ENCODE measurements at places on chromosomes 13 and 19.
A peak's percentile ranks its signal among the peaks of the same experiment; 100 is the strongest.

DNA sequence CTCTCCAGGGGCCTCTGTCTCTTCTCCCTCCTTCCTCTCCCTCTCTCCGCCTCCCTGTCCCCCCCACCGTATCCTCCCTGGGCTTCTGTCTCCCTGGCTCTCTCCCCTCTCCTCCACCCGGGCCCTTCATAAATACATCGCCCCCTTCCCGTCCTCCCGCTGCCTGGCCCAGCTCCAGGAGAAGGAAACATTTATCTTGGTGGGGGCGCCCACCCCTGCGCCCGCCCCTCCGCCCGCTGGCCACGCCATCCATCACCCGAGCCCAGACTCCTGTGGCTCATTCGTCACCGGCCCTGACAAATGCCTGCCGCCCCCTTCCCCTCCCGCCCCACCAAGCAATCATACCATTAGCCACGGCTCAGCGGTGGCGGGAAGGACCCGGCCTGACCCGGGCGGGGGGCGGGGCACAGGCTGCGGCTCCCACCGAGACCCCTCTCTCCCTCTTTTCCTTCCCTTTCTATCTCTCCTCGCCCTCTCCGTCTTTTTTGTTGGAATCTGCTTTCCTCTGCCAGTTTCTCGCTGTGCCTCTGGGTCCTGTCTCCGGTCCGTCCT, 2.6 kb upstream of the MEIS3 start:
- no peak for DNase-seq

DNA sequence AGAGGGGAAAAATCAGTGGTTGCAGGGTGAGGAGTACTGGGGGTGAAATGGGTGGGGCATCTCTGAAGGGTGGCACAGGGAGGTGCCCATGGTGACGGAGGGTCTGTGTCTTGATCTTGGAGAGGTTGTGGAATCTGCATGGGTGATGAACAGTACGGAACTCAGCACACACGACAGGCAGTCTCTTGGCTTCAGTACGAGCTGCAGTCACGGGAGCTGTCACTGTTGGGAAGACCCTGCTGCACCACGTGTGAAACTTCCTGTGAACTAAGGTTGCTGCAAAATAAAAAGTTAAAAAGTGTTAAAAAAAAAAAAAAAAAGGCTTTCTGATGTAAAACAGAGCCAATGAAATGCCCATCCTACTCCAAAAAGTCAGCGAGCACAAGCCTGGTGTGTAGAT, 34.3 kb downstream of the TEX29 start:
- no peak for DNase-seq

- peak; percentile 20 for DNase-seq
Observed at GRCh38 chr19:34096020-34096915, 76.0 kb upstream of the LSM14A start.

DNA sequence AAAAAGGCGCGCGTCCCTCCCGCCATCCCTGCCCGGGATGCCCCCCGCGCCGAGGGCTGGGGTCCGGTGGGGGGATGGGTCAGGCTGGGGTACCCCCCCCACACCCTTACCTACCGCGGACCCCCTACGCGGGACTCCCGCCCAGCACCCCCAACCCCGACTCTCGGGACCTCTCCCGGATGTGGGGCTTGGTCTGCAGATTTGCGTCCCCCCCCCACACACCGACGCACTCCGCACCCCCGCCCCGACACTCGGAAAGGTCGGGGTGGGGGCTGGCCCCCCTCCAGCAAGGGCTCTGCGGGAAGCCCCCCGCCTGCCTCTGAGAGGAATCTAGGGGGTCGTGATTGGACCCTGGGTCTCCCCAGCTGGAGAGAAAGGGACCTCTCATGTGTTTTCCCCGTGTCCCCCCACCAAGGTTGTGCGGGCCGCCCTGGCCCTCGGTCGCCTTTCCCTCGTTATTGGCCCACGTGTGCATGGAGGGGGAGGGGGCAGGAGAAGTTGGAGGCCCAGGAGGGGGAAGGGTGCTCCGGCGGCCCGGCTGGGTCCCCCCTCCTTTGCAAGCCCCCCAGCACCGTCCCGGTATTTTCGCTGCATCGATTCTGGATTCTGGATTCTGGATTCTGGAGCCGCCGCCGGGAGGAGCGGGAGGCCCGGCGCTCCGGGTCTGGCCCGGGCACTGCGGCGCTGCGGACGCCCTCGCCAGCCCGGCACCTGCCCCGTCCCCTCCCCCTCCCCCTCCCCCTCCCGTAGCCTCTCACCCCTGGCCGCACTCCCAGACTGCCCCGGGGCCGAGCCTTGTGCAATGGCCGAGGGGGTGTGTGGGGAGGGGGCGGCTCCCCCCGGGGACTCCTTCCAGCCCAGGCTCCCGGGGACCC, 607 bp downstream of the NFIC start:
- DNase-seq = no peak

DNA sequence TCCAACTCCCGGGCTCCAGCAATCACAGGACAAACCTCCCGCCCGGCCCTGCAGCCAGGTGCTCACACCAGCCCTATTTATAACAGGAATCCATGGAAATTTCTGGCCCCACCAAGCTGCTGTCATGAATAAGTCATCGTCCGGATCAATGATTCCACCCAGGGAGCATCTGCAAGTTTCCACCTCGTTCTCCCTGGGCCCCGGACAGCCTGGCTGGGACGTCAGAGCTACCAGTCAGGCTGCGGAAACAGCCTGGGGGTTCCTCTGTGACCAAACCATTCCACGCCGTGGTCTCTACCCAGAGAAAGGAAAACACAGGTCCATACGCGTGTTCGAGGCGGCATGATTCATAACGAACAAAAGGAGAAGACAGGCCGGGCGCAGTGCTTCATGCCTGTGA, 20.7 kb upstream of the PTBP1 start:
- DNase-seq = no peak
